Hematopoietic multipotent progenitor cell treated with erythropoietin and hydrocortisone succinate and interleukin-3 and kit ligand, for 4 days (in vitro differentiated cells): ENCODE measurements at places on chromosomes 6 and 20.
A peak's percentile ranks its signal among the peaks of the same experiment; 100 is the strongest.

DNA sequence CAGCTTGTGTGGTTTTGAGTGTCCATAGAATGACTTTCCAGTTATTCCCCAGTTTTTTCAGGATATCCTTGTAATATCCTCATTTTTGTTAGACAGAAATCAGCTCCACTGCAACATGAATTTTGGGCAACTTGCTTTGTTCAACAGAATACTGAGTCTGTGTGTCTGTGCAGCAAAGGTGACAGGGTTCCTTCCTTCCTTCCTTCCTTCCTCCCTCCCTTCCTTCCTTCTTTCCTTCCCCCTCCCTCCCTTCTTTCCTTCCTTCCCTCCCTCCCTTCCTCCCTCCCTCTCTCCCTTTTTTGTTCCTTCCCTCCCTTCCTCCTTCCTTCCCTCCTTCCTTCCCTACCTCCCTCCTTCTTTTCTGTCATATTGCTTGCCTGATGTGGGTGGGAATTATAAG, 496.5 kb downstream of the EPM2A start:
- no peak for DNase-seq

DNA sequence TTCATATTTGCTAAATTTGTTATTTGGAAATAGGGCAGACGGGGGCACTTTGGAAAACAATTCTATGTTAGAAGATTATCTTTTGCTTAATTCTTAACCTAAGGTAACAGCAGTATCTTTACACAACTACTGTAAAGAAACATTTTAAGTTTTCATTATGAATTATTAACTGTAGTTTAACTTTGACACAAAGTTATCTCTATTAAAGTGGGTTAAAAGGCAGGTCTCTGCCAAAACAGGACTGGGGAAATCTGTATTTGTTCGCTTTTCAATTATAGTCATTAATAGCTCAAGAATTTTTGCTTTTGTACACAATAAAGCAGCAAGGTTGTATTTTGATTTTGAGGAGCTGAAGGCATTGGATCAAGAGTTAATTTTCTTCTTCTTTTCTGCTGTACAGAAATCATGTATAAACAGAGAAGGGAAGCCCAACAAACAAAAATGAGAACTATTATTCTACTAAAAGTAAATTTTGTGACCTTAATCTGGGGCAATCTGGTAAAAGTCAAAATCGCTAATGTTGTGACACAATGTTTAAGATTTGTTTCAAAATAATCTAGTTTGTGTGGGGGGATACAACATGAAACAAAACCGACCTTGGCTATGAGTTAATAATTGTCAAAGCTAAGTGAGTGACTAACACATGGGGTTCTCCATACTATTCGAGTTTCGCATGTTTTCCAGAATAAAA, 2.9 kb downstream of the STAU1 start:
- DNase-seq, result no peak

DNA sequence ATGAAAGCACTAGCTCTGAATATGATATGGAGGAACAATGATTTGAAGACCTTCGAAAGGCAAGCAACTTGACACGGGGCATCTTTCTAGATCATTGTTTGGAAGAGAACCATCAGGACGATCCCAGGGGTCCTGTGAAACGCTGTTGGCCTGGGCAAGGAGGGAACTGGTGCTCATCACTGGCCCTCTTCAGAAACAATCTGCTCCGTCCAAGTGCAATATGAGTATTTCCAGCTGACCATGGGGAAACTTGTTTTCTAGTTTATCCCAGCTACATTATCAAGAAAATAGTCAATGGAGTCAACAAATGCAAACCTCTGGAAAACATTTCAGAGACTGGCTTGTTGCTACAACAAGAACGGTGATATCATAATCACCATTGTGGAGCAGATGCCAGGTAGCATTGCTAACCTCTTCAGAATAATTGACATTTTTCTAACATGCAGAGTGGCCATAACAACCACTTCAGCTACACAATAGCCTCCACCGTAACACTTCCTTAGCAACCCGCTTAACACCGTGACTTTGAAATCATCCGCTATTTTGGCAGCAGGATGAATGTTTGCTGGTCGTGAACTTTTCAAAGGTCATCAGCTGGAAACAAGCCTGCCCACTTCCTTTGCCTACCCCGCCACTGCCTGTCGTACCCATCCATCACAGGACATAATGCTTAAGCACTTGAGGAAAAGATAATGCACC, 112.0 kb upstream of the PDE10A start:
- peak; percentile 4 for DNase-seq

GRCh38 chr20:19966840-19967239, 50.3 kb upstream of the NAA20 start:
- DNase-seq, result no peak

DNA sequence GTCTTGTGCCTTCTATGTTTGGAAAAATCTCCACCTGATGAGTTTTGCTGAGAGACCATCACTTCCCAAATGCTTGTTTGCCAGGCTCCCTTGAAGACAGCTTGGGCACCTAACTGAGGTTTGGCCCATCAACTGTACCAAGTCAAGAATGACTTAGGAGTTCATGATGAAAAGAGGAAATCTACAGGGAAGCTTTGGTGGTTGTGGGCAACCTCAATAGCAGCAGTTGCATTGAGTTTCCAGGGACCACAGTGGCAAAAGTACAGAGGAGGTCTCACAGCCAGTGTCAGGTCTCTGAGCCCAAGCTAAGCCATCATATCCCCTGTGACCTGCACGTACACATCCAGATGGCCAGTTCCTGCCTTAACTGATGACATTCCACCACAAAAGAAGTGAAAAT, 49.7 kb upstream of the PHACTR1 start:
- DNase-seq, result peak; percentile 50

DNA sequence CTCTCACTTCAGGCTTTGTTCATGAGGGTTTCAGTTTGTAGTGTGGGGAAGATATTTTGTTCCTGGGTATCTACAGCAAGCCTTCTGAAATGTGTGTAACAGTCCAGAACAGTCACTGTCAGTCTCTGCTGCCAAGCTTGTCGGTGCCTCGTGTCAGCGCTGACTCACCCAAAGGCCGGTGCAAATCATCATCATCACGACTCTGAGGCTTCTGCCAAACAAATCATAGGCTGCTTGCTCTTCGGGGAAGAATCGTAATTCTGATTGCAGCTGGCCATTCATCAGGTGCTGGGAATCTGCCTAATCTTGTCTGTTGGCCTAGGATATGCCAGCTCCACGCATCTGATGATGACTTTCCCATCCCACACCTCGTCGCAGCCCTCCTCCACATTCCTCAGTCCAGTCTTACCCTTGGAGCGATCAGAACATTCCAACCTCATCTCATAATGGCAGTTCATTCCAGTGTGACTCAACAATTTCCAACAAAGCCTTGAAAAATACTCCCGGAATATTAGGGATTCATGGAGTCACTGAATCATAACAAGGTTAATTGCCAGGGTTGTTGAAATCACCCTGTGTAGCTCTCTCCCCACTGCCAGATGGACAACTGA, 40.9 kb downstream of the ALDH8A1 start:
- peak; percentile 3 for DNase-seq

DNA sequence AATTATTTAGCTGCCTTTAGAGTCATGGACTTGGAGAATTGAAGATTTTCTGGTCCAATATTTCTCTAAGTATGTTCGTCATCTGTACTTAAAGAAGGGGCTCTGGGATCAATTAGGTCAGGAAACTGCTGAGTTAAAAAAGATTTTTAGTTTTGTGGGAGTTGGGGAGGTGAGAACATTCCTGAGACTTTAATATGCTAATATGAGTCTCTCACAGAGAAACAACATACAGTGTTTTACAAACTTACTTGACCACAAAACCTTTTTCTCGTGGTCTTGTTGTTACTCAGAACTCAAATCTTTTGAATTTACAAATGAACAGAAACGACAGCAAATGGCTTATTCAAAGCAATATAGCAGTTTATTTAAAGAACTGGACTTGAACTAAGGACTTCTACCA, 67.9 kb downstream of the LIN28B start:
- DNase-seq, result no peak

- DNase-seq, result no peak
Measured at GRCh38 chr6:44780161-44780560, 392.7 kb downstream of the CDC5L start.

DNA sequence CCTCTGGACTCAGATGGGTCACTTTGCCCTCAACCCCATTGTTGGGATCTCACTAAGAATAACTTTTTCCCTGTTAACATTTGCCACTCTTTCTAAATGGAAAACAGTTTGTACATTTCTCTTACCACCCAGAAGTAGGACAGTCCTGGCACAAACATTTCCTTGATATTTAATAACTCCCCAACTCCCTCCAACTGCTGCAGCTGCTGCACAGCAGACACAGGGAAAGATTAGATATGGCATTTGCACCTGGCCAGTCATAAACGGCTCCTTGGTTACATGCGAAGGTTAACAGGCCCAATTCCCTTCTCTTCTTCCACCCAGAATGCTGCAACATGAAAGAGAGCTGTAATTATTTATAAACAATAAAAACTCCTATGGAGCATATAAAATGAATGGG, 55.9 kb upstream of the SOX4 start:
- no peak for DNase-seq

DNA sequence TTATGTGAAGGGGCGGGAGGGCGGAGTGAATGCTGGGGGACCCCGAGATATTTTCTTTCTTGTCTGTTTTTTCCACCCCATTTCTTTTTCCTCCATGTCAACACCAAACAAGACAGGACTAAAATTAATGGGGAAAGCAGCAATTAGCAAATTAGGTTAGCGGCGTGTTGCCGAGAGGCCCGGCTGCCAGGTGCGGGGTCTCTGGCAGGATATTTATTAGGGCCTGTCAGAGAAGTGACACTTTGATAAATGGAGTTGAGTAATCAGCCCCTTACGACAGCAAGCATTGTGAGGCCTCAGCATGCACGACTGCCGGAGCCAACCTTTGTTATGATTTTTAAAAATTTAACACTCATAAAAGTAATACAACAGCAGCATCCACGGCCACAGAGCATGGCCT, 193.8 kb downstream of the DHX35 start:
- DNase-seq, result peak; percentile 5

- DNase-seq, result no peak
Measured at GRCh38 chr20:2984028-2984501, 59.4 kb upstream of the GNRH2 start.

DNA sequence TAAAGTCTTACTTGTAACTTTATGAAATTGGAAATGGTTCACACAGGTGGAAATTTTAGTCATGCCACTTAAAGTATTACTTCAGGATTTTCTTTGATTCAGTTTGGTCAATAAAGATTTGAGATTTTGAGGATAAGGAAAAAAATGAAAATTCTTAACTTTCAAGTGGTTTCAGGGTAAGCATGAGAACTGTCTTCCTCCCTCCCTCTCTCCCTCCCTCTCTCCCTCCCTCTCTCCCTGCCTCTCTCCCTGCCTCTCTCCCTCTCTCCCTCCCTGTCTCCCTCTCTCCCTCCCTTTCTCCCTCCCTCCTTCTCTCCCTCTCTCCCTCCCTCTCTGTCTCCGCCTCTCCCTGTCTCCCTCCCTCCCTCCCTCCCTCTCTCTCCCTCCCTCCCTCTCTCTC, 36.9 kb downstream of the L3MBTL3 start:
- DNase-seq, result no peak

GRCh38 chr6:127547215-127547614, 28.1 kb upstream of the MTCL3 start:
- DNase-seq, result peak; percentile 32

GRCh38 chr6:152636609-152637295, 410 bp downstream of the SYNE1 start:
- DNase-seq, result peak; percentile 37

DNA sequence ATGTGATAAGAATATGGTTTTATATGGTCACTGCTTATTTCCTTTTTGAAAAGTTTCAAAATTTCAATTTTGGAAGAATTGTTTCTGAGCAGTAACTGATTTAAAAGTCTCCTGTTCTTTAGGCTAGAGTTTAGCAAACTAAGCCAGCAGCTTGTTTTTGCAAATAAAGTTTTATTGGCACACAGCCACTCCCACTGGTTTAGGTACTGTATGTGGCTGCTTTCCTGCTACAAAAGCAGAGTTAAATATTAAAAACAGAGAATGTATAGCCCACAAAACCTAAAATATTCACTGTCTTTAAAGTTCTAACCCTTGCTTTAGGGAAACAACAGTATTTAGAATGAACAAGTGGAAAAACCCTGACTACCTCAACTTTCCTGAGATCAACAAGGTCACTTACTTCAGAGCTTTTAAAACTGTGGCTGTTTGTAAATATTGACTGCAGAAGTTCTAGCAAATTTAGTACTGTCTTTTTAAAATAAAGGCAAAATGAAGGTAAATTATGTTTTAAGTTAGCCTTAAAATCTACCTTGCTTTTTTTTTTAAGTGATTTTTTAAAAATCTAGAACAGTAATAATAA, 104.1 kb downstream of the B3GAT2 start:
- no peak for DNase-seq

- DNase-seq, result peak; percentile 84
Measured at GRCh38 chr6:91476000-91476399, 889.1 kb upstream of the MAP3K7 start.

- peak; percentile 45 for DNase-seq
Measured at GRCh38 chr6:392441-393390, 1.2 kb downstream of the IRF4 start.

- DNase-seq, result no peak
Measured at GRCh38 chr6:99514089-99514488, 1.1 kb downstream of the USP45 start.

- DNase-seq, result no peak
Measured at GRCh38 chr6:70258483-70258882, 44.4 kb downstream of the COL9A1 start.

GRCh38 chr6:109457562-109457996, 2.0 kb upstream of the MICAL1 start:
- DNase-seq, result no peak

DNA sequence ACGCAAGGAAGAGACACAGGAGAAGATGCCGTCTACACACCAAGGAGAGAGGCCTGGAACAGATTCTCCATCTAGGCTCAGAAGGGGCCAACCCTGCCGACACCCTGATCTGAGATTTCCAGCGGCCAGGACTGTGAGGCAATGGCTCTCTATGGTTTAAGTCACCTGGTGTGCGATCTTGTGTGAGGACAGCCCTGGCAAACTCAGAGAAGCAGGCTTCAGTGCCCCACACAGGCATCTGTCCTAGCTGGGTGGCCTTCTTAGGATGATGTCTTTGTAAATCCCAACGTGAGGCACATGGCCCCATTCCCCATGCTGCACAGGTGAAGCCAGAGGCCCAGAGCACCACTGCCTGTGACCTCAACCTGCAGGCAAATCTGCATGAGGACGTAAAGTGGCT, 87.6 kb upstream of the FRMD1 start:
- no peak for DNase-seq

DNA sequence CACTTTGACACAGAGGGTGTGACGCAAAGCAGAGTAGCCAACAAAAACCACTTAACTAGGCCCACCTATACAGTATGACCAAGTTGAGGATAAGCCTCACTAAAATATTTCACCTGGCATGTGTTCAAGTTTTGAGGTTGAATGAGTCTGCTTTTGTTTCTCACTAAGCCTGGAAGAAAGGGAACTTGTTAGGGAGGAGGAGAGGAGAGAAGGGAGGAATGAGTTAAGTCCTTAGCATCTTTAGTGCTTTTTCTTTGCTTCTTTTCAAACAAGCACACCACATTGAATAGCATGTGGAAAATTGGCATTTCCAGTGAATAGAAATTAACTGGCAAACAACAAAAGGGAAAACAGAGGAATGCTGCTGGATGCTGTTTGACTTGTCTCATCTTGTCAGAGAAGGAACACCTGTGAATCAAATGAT, 461.9 kb downstream of the GJA1 start:
- no peak for DNase-seq
